ENCODE measurements at places on chromosomes 3 and 15.

DNA sequence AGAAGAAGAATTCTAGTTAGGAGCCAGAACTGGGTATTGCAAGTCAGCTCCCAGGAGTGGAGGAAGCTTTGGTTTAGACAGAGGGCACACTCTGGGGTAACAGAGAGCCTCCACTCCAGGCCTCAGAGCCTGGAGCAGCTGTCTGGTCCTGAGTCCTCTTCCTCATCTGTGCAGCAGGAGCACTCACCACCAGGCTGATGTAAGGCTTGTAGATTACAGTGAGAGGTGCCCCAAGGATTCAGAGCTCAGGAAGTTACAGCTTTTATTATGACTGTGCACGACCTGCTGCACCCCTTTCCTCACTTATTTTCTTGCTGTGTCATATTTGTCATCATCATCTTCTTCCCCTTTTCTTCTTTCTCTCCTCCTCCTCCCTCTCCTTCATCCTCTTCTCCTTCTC is 210.4 kb downstream of the ATP10A start:
- DNase-seq: no peak

DNA sequence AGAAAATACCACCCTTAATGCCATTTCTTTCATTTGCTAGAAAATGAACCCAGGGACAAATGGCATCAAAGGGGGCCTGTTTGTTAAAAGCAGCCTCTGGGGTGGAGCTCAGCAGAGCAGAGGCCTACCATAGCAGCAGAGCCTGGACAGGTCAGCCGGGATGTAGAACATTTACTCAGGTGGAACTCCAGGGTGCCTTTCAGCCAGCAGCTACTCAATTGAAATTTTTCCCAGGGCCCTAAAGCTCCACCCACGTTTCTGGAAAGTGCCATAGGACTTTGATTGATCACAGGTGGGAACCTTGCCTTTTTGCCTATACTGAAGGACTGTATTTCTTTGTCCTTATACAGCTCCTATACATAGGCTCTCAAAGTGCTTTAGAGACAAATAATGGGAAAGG is 74.5 kb upstream of the C15orf61 start:
- no peak for DNase-seq

- peak; percentile 1 for DNase-seq
Observed at GRCh38 chr15:88878720-88879184, 16.6 kb downstream of the HAPLN3 start.

DNA sequence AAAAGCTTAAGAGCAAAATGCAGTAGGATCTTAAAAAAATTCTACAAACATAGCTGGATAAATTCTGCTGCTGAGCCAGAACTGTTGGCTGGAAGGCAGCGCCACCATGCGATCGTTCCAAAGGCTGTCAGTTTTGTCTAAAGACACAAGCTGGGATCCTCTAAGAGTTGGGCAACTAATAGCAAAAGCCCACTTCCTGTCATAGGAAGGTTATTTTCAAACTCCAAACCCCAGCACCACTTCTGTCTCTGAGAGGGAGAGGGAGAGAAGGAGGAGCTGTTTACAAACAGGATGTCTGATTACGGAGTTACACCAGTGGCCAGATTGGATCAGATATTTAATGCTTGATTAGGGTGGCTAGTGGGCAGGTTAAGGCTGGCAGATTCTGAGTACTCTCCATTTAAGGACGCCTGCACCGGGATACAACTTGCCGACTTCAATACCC is 44.0 kb downstream of the EIF4E3 start:
- no peak for DNase-seq

- no peak for DNase-seq
Observed at GRCh38 chr15:40379853-40380252, 2.7 kb upstream of the KNSTRN start.

DNA sequence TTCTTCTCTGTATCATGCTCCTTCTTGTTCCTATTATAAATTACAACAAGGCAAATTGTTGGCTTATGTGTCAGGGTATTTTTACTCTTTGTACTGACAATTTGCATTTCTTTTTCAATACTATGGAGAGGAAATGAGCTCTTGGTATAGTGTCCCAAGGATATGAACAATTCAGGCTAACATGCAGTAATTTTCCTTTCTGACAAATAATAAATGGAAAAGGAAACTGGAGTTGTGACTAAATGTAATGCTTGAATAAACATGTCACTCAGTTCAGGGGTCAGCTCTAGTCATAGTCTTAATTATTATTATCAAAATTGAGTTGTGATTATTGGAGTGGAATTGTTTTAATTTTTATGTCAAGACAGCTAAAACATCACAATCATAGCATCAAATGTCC is 256.0 kb upstream of the ZPLD1 start:
- DNase-seq: no peak

DNA sequence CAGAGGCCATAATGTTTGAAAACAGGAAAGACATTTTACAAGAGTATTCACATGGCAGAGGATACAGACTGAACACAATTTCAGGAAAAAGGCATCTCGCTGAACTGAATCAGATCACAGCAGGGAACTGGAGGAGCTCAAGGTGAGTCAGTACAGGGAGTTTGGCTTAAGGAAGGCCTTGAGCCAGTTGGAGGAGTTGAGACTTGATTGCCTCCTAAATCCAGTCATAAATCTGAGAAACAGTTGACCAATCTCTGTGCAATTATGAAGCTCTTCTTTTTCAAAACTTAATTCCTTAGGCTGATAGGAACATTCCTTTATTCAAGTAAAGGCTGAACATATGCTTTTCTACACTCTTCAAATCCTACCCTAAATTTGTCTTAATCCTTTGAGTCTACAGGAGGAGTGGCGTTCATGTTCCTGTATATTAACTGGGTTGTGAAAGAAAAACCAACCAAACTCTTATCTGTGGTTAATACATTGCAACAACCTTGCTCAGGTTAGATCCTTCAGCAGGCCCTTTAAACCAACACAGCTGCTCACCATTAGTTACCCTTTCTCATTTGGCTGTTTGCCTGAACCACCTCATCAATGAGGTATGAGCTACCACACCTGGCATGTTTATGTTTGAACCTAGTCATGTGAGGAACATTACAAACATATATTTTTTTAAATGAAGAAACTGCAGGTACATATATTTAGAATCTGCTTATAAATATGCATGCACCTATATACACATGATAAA is 404.1 kb upstream of the ATP11B start:
- DNase-seq: peak; percentile 40

GRCh38 chr3:117756563-117756962 is 1047.0 kb downstream of the TUSC7 start:
- no peak for DNase-seq

GRCh38 chr3:53257465-53257864 is 1.6 kb upstream of the TKT start:
- no peak for DNase-seq

DNA sequence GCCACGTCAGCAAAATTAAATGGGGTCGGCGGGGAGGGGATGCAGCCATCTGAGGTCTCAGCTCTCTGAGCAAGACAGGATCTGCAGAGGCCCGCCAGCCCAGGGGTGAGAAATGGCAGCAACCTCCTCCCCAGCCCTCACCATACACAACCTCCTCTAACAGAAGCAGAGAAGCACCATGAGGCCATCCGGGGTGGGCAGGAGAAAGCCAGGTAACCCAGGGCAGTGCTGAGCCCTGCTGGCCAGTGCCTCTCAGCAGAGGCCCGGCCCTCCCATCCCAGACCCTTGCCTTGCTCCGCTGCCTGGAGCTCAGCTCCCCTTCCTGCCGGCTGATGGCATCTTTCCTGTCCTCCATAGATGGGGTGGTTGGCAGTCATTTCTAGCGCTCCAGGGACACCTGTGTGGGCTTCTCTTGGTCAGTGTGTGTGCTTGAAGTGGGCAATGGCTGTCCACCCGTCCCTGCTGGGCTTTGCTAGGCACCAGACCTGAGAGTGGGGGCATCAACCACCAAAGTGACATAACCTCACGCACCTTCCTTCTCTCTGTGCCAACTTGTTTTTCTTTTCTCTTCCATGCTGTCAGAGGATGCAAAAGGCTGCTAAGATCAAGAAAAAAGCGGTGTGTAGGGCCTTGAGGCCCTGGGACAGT is 175.8 kb downstream of the NSMCE3 start:
- no peak for DNase-seq

GRCh38 chr3:65961128-65961527 is 77.6 kb downstream of the MAGI1 start:
- no peak for DNase-seq

DNA sequence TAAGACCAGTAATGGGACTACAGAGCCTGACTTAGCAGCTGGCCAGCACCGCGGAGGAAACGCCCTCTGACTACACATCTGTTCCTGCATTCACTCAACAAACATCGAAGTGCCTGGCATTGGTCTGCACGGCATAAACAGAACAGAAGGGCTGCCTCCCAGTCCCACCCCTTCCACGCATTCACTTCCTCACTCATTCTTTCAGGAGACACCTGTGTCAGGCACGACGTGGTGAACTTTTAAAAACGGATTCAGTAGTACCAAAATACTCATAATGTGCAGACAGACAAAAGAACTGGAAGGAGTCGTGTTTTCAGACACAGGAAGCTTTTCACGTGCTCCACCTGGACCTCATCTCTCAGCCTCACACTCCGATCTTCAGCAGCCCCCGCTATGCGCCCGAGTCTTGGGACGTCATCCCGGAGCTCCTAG is 123.3 kb downstream of the XXYLT1 start:
- no peak for DNase-seq

DNA sequence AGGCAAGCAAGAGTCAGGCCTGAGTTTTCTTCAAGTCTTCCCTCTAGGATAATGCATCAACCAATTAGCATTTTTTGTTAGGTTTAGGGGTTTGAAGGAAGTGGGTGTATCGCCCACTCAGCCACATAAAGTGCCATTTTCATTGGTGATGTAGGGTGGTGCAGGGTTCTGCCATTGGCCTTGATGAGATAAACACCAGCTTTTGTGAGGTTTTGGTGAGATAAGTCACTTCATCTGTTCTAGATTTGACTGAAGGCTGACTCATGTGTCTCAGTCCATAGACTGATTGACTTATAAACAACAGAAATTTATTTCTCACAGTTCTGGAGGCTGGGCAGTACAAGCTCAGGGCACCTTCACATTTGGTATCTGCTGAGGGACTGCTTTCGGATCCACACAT is 84.5 kb upstream of the C3orf80 start:
- DNase-seq: no peak

DNA sequence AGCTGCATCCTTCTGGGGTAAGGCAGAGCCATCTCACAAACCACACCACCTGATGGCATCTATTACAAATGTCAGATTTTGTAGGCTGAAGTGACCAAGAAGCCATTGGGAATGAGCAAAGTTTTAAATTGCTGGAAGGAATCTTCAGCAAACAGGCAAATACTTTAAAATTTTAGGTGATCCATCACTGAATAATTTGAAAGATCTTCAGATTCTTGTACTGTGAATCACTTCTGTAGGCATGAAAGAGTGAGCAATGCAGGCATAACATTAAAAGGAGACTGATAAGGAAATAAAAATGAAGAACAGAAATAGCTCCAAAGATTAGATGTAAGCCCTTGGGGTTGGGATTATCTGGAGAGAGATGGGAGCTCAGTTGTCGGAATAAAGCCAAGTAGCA is 36.0 kb upstream of the ALDH1L1 start:
- no peak for DNase-seq

GRCh38 chr15:33968224-33968623 is at the start of gene CHRM5:
TSS of gene CHRM5 (plus strand) at chr15:33968497. CDS start at chr15:34062718, 94,221 bp downstream.
- DNase-seq: peak; percentile 6

DNA sequence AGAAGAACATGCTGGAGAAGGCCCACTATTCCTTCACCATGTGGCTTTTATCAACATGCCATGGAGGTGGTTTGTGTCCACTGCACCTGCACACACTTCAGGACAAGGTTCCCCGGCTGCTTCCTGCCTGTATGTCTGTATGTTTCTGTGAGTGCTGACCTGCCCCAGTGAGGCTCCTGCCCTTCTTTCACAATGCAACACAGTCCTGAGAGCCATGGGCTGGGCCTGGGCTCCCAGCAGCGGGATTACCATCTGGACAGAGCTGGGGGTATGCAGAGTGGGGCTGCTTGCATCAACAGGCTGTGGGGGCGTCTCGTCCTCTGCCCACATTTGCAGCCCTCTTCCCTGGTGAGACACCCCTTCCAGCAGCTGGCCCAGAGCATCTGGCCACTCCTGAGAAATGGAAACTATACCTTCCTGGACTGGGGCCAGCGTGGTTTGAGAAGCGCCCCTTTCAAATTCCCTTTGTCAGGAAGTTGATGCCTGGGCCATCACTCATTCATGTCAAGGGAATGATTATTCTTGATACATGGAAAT is 29.3 kb upstream of the C15orf39 start:
- no peak for DNase-seq

GRCh38 chr15:31236184-31237042 is 90.2 kb upstream of the KLF13 start:
- DNase-seq: peak; percentile 83

DNA sequence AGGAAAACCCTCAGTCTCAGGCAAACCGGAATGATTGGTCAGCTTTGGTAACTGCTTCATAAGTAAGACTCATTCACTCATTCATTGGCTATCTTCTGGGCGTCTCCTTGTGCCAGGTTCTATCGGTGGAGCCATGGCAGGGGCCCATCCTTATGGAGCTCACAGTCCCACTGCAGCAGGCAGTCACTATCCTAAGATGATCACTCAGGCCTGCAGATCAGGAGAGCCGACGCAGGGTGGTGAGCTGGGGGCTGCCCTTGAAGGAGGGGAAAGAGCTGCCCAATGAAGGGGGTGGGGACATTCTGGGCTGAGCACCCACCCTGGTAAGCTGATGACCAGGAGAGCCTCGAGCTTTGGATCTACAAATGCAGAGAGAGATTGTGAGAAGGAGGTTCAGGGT is 20.5 kb upstream of the FGD5 start:
- no peak for DNase-seq

DNA sequence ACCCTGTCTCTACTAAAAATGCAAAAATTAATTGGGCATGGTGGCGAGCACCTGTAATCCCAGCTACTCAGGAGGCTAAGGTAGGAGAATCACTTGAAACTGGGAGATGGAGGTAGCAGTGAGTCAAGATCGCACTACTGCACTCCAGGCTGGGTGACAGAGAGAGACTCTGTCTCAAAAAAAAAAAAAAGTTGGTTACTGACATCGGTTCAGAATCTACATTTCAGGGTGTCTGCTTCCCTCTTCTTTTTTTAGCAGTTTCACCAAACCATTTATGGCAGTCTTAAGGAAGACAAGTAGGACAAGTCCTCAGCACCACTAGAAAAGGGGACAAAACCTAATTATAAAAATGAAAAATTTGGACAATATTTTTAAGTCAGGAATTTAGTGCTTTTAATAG is 3.3 kb upstream of the USP4 start:
- DNase-seq: no peak

DNA sequence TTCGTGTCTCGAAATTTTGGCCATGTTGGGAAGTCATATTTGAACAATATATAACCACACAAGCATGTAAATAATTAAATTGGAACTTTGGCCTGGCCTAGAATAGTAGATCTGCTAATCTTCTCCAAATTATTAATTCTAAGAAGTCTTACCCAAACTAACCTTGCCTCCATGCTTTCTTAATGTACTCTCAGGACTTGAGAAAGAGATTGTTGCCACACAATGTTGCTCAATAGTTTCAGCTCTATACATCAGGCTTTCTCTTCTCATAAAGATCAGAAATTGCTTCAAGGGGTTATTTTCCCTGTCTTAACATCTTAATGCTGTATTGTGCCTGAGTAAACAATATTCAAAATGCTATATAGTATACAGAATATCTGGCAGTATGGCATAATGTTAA is 202.7 kb upstream of the LRIG1 start:
- DNase-seq: no peak

GRCh38 chr15:89761009-89761831 is 10.2 kb upstream of the MESP1 start:
- no peak for DNase-seq

GRCh38 chr3:27905625-27906024 is 183.5 kb upstream of the EOMES start:
- no peak for DNase-seq

GRCh38 chr3:172749230-172749965 is 1.1 kb upstream of the ECT2 start:
- DNase-seq: no peak

Measured in NCI-H1092 (cell line).